Mucosa of gallbladder (tissue), 1 donor: ENCODE measurements at places on chromosomes 16 and 17. TPM values are rescaled to one million over a fixed set of nuclear protein-coding genes. Genes with fewer than 3 reads are reported as not detected.

The VPS35 gene
- 100 TPM for total RNA-seq

DNA sequence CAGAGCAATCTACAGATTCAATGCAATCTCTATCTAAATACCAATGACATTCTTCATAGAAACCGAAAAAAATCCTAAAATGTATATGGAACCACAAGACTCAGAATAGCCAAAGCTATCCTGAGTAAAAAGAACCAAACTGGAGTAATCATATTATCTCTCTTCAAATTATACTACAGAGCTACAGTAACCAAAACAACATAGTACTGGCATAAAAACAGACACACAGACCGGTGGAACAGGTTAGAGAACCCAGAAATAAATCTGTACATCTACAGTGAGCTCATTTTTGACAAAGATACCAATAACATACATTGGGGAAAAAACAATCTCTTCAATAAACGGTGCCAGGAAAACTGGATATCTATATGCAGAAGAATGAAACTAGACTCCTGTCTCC is 45.4 kb downstream of the MPHOSPH6 start:
- no peak for DNase-seq

DNA sequence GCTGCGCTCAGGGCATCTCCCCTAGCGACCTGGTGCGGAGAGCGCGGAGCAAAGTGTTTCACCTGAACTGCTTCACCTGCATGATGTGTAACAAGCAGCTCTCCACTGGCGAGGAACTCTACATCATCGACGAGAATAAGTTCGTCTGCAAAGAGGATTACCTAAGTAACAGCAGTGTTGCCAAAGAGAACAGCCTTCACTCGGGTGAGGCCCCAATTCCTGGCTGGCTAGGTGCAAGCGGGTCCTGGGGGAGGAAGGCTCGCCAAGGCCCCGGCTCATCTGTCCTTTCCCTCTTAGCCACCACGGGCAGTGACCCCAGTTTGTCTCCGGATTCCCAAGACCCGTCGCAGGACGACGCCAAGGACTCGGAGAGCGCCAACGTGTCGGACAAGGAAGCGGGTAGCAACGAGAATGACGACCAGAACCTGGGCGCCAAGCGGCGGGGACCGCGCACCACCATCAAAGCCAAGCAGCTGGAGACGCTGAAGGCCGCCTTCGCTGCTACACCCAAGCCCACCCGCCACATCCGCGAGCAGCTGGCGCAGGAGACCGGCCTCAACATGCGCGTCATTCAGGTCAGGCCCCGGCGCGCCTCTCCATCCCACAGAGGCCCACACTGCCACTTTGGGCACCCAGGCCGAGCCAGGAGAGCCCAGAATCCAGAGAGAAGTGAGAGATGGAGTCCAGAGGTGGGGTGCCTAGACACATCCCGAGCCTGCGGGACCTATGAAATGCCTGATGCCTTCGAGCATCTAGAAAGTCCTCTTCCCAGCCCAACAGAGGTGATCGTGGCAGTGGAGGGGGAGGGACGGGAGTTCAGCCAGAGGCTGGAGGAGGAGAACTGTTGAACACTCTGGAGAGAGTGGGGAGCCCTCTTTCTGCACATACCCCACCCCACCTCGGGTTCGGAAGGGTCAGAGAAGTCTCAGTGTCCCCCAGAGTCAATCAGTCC is 3.3 kb downstream of the LHX1 start:
- DNase-seq = no peak

DNA sequence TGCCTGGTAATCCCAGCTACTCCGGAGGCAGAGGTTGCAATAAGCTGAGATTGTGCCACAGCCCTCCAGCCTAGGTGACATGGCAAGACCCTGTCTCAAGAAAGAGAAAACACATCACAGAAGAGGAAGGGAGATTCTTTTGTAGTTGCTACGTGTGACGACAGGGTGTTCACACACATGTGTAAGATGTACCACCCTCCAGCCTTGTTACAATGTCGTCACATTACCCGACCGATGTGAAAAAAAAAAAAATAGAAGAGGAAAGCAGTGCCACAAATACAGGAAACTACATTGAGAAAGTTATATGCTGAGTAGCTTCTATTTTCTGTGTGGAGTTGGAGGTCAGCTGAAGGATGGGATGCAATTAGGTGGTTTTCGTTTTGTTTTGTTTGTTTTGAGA is 56.0 kb downstream of the CLUH start:
- DNase-seq = no peak

- no peak for DNase-seq
Observed at GRCh38 chr17:38587947-38588787, 17.6 kb downstream of the SRCIN1 start.

DNA sequence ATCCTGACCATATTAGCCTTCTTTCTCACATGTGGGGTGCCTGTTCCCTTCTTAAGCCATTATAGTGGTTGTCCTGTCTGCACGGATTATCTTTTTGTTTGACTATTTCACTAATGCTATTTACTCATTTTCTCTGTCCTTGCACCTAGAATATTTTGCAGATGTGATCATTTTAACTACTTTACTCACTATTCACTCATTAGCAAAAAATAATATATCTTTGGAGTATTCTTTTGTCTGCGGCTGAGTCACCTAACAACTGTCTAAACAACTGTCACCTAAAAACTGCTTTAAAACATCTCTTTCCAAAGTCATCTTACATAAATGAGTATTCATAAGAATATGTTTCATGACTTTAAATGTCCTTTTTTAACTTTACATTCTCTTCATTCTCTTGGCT is 87.4 kb downstream of the KCNJ2 start:
- DNase-seq = no peak

The RAMP2 gene
- 22.7 TPM for total RNA-seq

DNA sequence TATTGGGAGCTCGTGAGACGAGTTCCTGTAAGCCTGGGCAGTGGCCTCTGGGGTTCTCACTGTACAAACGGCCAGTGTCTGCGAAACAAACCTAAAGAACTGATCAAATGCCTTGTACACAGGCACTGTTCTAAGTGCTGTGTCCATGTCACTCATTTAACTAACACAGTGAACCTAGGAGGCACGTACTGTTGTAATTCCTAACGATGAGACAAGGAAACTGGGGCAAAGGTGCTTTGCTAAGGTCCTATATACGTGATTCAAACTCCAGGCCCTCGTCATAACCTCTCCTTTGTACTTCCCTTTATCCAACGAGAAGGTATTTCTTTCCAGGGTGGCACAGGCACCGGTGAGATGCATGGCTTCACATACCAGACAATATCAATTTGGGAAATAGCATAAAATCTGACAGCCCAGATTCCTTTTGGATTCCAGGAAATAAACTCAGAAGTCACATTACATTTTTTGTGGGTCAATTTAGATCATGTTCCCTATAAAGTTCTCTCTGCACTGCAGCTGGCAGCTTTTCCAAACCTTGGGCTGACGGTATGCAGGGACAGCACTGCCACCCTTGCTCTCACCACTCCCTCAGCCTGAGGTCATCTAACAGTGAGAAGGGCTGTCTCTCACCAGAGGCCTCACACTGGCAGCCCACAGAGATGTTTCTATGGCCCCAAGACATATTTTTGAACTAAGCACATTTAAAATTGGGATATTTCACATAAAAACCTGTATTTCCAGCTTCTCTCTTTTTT is 18.3 kb downstream of the GLYR1 start:
- DNase-seq = no peak

GRCh38 chr17:75876190-75876937 is 2.0 kb downstream of the TRIM47 start:
- DNase-seq = peak; percentile 84

DNA sequence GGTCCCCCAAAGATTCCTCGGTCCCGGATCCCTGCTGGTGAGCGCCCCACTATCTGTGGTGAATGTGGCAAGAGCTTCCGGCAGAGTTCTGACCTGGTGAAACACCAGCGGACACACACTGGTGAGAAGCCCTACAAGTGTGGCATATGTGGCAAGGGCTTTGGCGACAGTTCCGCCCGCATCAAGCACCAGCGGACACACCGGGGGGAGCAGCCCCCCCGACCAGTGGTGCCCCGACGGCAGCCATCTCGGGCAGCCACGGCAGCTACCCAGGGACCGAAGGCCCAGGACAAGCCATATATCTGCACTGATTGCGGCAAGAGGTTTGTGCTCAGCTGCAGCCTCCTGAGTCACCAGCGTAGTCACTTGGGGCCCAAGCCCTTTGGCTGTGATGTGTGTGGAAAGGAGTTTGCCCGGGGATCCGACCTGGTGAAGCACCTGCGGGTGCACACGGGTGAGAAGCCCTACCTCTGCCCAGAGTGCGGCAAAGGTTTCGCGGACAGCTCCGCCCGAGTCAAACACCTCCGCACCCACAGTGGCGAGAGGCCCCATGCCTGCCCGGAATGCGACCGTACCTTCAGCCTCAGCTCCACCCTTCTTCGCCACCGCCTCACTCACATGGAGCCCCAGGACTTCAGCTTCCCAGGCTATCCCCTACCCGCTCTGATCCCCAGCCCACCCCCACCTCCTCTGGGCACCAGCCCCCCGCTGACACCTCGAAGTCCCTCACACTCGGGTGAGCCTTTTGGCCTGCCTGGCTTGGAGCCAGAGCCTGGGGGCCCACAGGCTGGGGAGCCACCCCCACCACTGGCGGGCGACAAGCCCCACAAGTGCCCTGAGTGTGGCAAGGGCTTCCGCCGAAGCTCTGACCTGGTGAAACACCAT is 2.8 kb downstream of the ZNF48 start:
- no peak for DNase-seq

GRCh38 chr17:5694551-5694950 is 110.2 kb upstream of the NLRP1 start:
- DNase-seq = no peak

The KCNH6 gene
- total RNA-seq = not detected

The CIITA gene
- 26.9 TPM for total RNA-seq

- DNase-seq = no peak
Observed at GRCh38 chr16:15879255-15879811, 9.1 kb downstream of the CEP20 start.

The ST6GALNAC2 gene
- 2.4 TPM for total RNA-seq

DNA sequence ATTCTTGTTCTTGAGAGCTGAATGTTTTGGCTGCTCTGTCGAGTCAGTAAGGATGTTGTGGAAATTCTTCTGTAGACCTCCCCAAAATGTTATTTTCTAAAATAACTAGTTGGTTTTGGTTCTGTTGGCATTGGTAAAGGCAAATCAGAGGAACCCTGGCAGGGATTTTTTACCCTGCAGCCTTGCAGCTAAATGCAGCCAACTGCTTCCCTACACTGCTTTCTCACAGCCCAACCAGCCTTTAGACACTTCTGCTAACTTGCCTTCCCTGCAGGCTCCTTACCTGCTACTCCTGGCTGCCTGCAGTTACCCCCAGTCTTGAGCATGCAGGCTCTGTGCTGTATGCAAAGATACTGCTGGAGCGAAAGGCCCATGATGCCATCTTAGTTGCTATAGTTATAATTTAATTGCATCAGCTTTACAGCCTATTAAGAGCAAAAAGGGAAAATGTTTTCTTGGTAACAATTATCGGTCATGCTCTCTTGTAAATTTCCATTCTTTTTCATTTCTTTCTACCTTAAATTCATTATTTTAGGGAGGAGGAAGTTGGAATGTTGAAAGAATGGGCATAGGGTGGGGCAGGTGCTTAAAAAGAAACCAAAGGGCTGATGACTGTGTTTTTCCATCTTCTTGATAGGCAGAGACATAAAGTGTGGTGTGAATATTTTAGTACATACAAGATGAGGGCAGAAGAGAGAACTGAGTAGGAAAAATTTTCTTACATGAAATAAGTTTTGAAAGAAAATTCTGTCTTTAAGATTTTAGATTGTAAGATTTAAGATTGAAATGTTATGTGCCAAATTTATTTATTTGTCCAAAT is 20.0 kb downstream of the NUP93 start:
- no peak for DNase-seq

The ZNF597 gene
- total RNA-seq = 2.3 TPM

- DNase-seq = no peak
Observed at GRCh38 chr16:29318037-29318436, 88.5 kb downstream of the NPIPB11 start.

DNA sequence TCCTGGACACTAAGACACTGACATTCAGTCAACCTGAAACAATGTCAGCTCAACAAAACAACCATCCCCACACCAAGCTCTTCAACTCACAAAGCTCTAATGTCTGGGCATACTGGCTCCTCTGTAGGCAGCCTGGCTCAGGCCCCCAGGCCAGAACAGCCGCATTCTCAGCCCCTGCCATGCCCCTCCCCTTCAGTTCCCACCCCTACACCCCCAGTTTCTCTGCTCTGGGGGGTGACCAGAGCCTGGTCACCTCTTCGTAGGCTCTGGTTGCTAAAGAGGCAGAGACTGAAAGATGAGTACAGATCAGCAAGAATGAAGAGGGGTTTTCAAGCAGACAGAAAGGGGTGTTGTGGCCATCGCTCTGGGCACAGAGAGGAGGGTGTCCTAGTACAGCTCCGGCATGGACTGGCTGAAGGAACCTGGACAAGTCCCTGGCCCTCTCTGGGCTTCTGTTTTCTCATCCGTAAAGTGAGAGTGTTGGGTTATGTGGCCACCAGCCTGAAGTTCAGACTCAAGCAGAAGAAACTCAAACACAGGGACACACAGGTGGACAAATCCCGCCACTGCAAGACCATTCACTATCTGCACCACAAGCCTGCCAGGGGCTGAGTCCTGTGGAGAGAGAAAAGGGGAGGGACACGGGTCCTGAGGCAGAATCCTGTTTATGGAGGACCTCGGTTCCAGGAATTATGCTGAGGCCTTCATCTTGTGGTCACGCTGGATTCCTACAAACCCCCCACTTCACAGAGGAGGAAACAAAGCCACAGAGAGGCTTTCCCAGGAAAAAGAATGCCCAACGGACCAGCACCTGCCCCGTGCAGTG is 987 bp upstream of the SLC4A1 start:
- no peak for DNase-seq
